ENCODE measurements at places on chromosomes 2 and 18.

- no peak for DNase-seq
Measured at GRCh38 chr18:9150121-9150520, 13.5 kb downstream of the ANKRD12 start.

DNA sequence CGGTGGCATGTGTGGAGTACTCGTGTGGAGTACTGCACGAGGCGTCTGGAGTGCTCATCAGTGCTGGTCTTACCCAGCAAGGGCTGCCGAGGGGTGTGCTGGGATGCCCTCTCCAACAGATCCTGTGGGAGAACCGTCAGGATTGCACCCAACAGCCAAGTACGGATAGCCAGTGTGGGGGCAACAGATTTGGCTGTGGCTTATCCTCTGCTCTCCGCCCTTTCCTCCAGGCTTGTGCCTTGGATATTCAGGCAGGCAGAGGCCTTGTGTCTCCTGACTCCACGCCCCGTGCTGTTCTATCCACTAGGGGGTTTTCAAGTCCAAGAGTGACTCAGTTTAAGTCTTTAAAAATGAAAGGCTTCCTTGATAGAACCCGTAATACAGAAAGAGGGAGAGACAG is 321.0 kb upstream of the HS6ST1 start:
- no peak for DNase-seq

GRCh38 chr2:178159966-178160365 is 34.3 kb upstream of the OSBPL6 start:
- DNase-seq: no peak

DNA sequence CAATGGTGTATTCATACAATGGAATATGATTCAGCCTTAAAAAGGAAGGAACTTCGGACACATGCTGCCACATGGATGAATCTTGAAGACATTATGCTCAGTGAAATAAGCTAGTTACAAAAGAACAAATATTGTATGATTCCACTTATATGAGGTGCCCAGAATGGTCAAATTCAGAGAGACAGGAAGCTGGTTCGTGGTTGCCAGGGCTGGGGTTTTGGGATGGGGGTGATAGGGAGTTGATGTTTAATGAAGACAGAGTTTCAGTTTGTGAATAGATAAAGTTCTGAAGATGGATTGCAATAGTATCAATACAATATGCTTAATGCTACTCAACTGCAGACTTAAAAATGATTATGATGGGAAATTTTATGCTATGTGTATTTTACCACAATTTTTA is 28.0 kb upstream of the MC2R start:
- no peak for DNase-seq

- DNase-seq: no peak
Measured at GRCh38 chr2:223724861-223725260, 112.5 kb downstream of the AP1S3 start.

DNA sequence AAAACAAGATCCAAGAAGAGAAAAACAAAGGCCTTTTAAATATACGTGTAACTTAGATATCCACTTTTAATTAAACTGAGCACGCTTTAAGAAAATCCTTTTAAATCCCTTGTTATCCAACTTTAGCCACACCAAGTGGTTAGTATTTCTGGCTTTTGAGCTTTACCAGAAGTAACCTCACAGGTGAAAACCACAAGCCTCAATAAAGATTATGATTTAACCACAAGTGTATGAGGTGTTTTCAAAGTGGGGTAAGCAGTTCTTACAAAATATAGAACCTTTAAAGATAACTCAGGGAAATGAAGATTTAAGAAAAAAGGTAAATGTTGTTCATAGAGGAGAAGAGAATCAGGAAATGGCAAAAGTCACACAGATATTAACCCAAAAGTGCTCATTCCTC is 58.4 kb upstream of the CDCA7 start:
- DNase-seq: no peak

GRCh38 chr2:68643011-68643873 is at the start of gene PROKR1:
Gene PROKR1 (plus strand): TSS chr2:68643579. CDS start chr2:68645822, 2,243 bp downstream.
- peak; percentile 53 for DNase-seq

- no peak for DNase-seq
Measured at GRCh38 chr2:221104361-221104811, 467.7 kb downstream of the EPHA4 start.

DNA sequence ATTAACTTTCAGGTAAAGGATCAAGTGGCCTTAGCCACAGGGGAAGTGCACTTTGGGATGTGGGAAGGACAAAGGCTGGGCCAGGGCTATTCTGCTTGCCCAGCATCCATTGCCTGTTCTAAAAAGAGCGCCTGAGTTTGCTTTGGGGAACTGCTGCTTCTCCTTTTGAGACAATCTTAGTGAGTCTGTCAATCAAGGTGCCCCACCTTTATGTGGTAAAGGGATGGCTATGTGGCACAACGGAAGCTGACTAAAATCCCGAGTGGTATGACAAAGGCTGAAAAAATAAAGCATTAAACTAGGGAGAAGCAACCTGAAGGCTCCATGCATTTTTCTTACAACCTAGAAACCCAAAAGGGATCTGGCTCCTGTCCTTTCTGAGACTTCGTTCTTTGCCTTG is 540.5 kb downstream of the SLC4A3 start:
- no peak for DNase-seq

GRCh38 chr2:43214253-43214652 is 12.2 kb downstream of the ZFP36L2 start:
- no peak for DNase-seq

DNA sequence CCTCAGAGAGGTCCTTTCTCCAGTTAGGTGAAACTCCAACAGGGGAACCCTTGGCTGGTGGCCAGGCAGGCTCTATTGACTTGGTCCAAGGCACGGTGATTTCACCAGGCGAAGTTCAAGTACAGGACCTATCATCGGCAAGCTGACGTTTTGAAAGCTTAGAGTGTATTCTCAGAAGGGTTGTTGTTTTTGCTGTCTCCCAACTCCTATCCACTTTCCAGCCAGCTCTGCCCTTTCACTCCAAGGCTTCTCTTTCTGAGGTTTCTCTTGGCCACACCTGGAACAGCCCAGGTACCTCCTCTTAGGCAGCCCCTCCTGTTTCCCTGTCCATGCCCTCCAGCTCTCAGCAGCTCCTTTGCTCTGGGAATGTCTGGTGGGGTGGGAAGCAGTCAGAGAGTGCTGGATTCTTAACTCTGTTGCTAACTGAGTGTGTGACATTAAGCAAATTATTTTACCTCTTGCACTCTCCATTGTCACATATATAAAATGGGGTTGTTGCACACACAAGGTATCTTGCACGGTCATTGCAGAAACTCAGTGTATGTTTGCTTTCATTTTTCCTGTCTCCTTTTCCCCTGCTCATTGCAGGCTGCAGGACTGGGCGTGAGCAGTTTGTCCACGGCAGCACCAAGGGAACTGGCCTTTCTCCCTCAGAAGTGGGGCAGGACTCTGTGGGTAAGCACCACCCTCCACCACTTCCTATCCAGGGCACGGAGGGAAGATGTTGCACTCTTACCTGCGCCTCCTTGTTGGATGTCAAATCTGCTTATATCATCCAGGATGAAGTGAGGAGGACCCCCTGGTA is 30.2 kb downstream of the CAPN13 start:
- DNase-seq: no peak

DNA sequence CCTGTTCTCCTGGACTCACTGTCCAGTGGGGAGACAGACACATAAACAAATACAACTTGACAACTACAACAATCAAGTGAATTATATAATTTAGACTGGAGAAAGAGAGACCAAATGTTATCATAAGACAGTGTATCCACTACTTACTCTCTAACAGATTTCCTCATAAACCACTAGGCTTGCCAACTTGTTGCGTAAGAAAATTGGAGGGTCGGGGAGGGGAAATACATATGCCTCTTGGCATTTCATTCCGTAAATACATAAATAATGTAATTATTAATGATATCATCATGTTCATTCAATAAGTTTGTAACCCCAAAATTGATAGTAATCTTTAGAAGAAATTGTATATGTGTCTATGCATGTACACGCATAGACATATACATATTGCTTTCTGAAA is 14.9 kb downstream of the RAB6D start:
- no peak for DNase-seq

DNA sequence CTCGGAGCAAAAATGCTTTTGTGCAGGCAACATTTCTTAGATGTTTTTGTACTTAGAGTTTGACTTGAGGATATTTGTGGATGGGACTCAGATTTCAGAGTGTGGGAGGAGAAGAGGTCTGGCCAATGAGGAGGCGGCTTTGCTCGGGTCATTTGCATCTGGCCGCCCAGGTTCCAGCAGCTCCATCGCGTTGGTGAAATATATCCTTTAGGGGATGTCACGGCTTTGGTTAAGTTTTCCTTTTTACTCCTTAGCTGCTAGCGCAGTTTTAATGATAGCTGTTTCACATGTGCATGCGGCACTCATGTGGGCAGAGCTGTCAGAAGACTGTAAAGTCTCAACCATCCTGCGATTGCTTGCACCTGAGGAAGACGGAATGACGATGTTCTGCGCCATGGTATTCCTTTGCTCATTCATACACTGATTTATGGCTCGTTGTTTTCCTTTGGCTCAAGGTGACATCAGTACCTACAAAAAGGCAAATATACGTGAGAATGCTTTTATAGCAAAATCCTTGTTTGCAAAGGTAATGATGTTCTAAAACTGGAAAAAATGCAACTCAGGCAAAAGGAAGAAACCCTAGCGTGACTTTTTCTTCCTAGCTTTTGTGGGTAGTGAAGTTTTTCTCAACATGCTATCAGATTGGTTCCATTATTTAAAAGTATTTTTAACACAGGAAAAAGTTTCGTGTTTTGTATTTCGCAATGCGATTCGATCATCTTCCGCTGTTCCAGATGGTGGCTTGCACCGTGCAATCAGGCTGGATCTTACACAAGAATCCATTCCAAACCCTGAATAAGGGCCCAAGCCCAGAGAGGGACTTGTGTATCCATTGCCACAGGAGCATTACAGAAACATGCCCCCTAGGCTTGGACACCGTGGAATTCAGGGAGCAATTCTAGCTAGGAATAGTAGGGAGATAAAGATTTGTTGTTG is 70.5 kb upstream of the ZNF516 start:
- DNase-seq: peak; percentile 45

GRCh38 chr2:57204364-57204763 is 842.2 kb upstream of the VRK2 start:
- no peak for DNase-seq

DNA sequence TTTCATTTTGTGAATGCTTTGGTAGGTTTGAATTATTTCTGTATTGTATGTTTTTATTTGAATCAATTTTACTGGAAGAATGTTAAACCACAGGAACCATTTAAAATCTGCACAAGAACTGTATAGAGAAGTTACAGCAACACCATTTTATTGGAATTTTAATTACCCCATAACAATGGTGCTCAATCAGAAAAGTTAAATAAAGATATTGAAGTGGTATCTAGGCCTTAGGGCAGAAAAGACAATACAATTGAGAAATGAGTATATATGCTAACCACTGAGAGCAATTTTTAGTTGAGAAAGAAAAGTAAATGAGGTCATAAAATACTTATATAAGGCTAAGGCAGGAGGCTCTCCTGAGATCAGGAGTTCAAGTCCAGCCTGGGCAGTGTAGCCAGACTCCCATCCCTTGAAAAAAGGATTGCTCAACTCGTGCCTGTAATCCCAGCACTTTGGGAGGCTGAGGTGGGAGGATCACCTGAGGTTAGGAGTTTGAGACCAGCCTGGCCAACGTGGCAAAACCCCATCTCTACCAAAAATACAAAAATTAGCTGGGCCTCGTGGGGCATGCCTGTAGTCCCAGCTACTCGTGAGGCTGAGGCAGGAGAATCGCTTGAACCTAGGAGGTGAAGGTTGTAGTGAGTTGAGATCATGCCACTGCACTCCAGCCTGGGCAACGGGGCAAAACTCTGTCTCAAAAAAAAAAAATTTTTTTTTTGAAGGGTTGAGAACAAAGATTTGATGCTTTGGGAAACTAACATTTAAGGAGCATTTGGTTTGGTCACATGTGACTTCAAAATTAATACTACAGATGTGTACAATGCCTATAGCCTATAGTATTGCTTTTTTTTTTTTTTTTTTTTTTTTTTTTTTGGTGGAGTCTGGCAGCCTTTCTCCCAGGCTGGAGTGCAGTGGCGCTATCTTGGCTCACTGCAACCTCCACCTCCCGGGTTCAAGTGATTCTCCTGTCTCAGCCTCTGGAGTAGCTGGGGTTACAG is 212.9 kb upstream of the STON1 start:
- DNase-seq: no peak

DNA sequence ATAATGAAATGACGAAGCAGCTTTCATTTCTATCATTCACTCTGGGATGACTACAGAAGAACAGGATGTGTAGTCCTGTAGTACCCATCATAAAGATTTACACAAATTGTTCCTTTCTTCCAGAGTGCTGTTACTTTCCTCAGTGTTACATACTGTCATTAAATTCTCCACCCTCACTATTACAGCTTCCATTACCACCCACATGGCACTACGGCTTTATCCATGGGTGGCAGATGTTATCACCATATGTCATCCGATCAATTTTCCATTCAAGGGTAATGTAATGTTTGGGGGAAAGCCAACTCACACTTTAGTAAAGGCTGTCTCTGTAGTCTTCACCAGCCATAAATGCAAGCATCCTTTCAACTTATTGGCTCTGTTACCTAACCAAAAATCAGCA is 7.1 kb upstream of the CSRNP3 start:
- DNase-seq: no peak

GRCh38 chr18:58231930-58232329 is 187.9 kb downstream of the NEDD4L start:
- no peak for DNase-seq

- no peak for DNase-seq
Measured at GRCh38 chr18:48159816-48160215, 229.4 kb upstream of the SMAD2 start.

DNA sequence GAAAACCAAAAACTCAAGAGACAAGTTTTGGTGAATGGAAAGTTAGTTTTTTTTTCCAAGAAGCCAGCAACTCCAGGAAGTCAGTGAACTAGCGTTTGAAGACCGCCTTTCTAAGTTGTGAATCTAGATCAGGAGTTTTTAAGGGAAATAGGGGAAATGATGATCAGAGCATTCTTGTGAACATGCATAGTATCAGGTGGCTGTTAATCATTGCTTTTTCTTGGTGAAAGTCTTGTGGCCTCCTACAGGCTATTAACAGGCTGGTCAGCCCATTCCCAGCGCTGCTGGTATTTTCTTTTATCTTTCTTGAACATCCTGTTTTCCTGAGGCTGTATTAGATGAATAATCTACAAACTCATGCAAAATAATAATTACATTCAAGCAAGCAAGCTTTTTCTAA is 155.8 kb downstream of the PTPRM start:
- no peak for DNase-seq

GRCh38 chr2:5195636-5196035 is 496.5 kb upstream of the SOX11 start:
- no peak for DNase-seq

GRCh38 chr2:176260689-176261088 is 8.6 kb upstream of the MTX2 start:
- DNase-seq: no peak

- DNase-seq: no peak
Measured at GRCh38 chr2:33221046-33221784, 255.2 kb upstream of the RASGRP3 start.

DNA sequence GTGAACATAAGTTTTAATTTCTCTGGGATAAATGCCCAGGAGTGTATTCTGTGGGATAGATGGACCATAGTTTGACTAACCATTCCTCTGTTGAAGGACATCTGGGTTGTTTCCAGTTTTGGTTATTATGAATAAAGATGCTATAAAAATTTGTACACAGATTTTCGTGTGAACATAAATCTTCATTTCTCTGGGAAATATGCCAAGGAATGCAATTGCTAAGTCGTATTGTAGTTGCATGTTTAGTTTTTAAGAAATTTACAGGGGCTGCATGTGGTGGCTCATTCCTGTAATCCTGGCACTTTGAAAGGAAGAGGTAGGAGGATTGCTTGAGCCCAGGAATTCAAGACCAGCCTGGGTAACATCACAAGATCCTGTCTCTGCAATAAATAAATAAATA is 6.9 kb upstream of the SLC11A1 start:
- DNase-seq: no peak

GRCh38 chr2:64767670-64768468 is 114.2 kb upstream of the SERTAD2 start:
- DNase-seq: peak; percentile 59
